AG04450 (cell line): ENCODE measurements at places on chromosomes 3 and 15.

GRCh38 chr3:160401291-160402095 lies 2.0 kb downstream of the SMC4 start:
- peak; percentile 55 for DNase-seq

- no peak for DNase-seq
These were observed 21.0 kb downstream of the PAQR5 start for GRCh38 chr15:69319384-69320375.

GRCh38 chr15:97146929-97147870 lies 813.3 kb upstream of the ARRDC4 start:
- DNase-seq: no peak

- no peak for DNase-seq
These were observed at the start of gene HESX1 for GRCh38 chr3:57199895-57200297. Gene HESX1 (minus strand): TSS chr3:57199978. CDS start chr3:57199918, 60 bp downstream.

GRCh38 chr3:64240396-64240795 lies 15.1 kb upstream of the PRICKLE2 start:
- no peak for DNase-seq

DNA sequence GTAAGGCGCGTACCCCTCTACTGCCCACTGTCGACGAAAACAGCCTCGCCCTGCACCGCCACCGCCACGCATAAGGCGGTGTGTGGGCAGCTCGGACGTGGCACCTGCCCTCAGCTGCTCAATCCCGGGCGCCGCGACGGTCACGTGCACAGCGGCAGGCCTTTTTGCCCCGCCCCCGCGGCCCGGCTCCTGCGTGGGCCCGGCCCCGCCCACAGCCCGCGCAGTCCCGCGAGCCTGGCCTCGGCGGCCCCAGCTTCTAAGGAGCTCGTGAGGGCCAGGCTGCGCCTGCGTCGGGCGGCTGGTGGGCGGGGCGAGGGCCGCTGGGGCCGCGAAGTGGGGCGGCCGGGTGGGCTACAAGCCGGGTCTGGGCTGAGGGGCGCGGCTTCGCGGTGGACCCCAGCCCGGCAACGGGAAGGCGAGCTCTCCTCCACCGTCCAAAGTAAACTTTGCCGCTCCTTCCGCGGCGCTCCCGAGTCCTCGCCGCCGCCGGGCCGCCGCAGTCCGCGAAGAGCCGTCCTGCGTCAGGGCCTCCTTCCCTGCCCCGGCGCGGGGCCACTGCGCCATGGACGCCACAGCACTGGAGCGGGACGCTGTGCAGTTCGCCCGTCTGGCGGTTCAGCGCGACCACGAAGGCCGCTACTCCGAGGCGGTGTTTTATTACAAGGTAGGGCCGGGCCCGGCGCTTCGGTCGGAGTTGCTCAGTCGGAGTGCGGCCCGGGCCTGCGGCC lies at the start of gene CAPN7:
Gene CAPN7 (plus strand): TSS at position 313 of the 728 bp plus-strand sequence. CDS start 250 bp downstream, at position 563.
- peak; percentile 83 for DNase-seq

DNA sequence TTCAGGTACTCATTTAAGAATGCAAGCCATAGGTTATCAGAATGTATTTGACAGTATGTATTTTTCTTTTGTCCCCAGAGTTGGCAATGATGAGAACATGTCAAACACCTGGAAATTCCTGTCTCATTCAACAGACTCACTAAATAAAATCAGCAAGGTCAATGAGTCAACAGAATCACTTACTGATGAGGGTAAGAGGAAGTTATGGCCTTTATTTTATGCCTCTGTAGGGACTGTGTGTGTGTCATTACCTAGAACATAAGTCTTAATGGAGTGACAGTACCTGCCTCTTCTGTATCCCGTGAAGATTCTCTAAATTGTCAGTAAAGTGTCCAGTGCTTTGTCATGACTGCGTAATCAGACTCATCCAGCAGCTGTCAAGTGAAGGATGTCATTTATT lies 77.5 kb downstream of the KLHL25 start:
- DNase-seq: no peak

GRCh38 chr3:42036483-42036823 lies 54.7 kb upstream of the TRAK1 start:
- DNase-seq: peak; percentile 82

- DNase-seq: peak; percentile 83
These were observed 93.2 kb upstream of the LRIG1 start for GRCh38 chr3:66593978-66594377.

- no peak for DNase-seq
These were observed 71.8 kb upstream of the HACD2 start for GRCh38 chr3:123656691-123657090.

DNA sequence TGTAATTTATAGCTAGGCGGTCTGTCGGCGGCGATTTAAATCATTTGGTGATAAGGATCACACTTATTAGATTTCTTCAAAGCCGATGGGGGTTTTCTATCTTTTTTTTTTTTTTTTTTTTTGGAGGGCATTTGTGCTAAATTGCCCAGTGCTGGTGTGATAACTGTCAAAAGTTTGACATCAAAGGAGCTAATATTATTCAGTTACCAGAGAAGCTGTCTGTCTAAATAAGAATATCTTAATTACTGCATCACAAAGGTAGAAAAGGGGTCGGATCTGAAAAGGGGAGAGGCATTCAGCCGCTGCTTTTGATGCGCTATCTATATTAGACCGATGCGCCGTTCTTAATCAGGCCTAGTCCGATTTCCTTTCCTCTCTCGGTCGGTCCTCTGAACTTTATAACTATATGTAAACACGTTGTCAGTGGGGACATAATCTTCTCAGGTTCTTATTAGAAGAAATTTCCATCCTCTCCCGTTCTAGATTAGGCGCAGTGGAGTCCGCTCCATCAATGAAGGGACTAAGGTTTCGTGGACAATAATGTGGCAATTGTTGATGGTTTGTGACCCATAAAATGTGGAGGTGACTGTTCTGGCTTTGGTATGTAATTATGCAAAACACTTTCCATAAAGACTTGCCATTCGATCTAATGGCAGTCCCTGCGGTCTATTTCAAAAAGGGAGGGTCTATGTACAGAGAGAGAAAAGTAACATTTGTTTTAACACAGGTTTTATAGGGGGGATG lies 31.7 kb downstream of the NR2F2 start:
- no peak for DNase-seq

- DNase-seq: no peak
These were observed 8.3 kb downstream of the IQSEC1 start for GRCh38 chr3:13064964-13065363.

DNA sequence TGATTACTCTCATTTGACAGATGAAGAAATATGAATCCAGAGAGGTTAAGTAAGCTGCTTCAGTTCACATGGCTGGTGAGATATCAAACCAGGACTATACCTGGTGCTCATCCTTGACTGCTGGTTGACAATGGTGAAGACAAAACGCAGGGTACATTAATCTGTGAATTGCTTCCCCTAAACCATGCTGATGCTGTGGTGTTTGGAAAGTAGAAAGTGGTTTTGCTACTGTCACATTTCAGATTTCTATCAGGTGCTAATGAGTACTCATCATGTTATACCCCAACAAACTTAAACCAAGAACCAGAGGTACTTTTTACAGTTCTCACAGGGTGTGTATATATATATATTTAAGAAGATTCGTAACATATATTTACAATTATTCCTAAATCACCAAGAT lies 85.0 kb upstream of the PRTG start:
- no peak for DNase-seq

DNA sequence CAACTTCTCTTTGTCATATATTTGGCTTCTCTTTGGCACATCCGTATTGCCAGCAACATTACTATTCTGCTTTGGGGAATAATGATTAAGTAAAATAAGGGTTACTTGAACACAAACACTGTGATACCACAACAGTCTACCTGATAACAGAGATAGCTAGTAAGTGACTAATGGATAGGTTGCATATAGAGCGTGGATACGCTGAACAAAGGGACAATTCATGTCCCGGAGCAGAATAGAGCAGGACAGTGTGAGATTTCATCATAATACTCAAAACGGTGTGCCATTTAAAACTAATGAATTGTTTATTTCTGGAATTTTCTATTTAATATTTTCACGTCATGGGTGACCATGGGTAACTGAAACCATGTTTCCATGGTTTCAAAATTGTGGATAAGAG lies 54.1 kb downstream of the SCN5A start:
- no peak for DNase-seq

- DNase-seq: no peak
These were observed 13.3 kb downstream of the SEMA3F start for GRCh38 chr3:50168388-50168787.

GRCh38 chr15:38038659-38039442 lies 104.4 kb downstream of the TMCO5A start:
- DNase-seq: peak; percentile 56

- no peak for DNase-seq
These were observed 99.5 kb upstream of the KCNMB2 start for GRCh38 chr3:178436773-178437172.

GRCh38 chr3:98513091-98513511 lies 9.6 kb downstream of the CLDND1 start:
- DNase-seq: no peak

DNA sequence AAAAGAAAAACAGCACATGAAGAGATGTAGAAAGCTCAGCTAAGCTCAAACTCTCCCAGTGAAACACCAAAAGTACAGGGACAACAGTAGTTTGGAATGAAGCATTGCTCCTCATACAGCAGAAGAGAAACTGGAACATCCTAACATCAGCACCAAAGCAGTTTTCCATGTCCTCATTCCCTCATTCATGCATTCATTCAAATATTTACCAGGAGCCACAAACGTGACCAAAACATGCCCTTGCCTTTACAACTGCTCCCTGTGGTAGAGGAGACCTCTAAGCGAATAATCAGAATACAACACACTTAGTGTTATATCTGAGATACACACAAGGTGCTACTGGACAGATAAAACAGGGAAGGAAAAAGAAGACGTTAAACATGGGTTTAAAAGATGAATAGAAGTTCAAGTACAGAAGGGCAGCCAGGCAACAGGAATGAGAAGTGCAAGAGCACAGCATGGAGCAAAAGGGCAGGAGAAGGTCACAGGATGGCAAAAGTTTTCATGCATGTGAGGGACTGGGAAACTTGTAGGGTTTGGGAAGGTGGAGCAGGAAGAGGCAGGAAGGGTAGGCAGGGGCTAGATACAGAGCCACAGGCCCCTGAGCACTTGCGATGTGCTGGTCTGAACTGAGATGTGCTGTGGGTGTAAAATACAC lies 58.5 kb upstream of the LMCD1 start:
- no peak for DNase-seq

DNA sequence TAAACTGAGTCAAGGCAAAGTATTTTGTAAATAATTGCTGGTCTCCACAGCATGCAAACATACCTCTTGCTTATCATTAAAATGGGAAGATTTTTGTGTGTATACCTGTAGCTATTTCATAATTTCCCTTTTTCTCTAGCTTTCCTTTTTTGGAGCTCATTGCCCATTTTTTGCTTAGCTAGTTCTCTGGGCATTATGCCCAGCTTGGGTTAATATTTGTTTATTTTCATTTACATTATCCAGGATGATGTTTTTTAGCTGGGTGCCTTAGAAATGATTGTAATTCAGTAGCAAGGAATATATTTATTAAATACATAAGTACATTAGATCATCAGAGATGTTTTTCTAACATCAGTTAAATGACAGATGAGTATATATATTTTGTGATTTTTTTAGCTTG lies 1271.7 kb upstream of the GBE1 start:
- DNase-seq: no peak

DNA sequence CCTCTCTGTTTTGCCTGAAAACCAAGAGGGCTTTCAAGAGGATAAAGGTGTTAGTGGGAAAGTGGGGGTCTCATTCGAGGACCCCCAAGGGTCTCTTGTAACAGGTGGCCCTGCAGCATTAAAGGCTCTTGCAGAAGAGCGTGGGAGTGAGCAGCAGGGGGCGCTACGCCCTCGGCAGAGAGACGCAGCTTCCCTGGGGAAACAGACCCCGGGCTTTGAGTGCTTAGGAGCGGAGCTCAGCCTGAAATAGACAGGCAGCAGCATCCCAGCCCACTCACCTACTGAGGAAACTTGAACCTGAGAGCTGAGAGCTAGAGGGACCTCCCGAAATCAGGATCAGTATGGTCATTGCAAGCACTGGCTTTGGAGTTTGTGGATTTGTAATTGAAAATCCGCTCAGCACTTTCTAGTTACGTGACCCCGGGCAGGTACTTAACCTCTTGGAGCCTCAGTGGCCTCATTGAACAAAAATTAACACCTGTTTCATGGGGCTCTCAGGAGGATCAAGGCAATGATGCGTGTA lies 25.7 kb downstream of the RPLP1 start:
- no peak for DNase-seq
